ENCODE measurements at places on chromosomes 7 and 10.

- DNase-seq, result no peak
Measured at GRCh38 chr7:4134204-4134603, 547.9 kb upstream of the FOXK1 start.

DNA sequence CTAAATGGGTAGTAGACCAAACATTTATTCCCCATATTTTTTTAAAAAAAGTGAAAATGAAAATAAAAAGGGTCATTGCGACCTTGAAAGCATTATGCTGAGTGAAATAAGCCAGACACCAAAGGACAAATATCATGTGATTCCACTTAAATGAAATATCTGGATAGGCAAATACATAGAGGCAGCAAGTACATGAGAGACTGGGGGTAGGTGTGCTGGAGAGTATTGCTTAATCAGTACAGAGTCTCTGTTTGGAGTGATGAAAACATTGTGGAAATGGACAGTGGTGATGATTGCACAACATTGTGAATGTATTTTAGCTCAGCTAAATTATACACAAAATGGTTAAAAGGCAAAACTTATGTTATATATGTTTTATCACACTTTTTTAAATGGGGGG is 169.4 kb downstream of the AKR1D1 start:
- DNase-seq, result no peak

DNA sequence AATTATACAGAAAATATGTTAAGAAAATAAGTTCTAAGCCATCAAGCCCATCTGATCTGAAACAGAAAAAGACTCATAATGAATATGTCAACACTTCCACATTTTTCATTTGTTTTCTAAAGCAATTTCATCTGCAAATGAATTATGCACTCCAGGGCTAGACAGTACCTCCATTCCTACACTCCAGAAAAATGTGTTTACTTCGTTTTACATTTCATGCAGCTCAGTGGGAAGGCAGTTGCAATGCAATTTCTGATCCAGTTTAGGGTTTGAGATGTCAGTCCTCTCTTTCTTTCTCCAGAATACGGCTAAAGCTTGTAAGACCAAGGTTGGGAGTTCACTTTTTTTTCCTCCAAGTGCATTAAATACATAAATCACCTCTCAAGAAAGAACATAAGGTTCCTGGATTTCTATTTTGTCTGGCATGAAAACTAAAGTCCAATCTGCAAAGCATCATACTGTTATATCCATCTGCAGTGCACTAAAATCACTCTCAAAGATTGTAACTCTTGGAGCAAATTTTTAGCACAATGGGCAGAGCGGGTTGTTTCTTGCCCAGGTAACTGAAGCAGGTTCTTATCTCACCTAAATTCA is 348.8 kb upstream of the C7orf33 start:
- DNase-seq, result no peak

- DNase-seq, result no peak
Measured at GRCh38 chr10:94678475-94678874, 5.1 kb upstream of the CYP2C18 start.

DNA sequence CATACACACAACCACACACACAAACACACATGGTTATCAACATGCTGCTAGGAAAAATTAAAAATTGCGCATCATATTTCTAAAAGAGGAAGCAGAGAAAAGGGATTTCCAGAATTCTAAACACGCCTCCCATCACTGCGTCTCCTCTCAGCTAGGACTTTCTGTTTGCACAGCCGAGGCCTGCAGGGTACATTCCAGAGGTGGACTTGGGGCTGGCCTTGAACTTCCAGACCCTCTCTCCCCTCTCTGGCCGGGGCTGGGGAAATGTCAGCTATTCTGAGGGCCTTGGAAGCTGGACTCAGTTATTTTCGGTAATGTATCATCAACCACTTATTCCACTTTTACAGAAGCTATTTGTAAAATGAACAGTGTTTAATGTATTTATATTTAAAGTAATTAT is 168.7 kb downstream of the GALNT17 start:
- no peak for DNase-seq

- no peak for DNase-seq
Measured at GRCh38 chr7:90688810-90689209, 92.7 kb downstream of the CDK14 start.

- no peak for DNase-seq
Measured at GRCh38 chr10:35626971-35627507, 15.1 kb downstream of the FZD8 start.

GRCh38 chr7:12490107-12490688 is 80.3 kb upstream of the SCIN start:
- peak; percentile 34 for DNase-seq

DNA sequence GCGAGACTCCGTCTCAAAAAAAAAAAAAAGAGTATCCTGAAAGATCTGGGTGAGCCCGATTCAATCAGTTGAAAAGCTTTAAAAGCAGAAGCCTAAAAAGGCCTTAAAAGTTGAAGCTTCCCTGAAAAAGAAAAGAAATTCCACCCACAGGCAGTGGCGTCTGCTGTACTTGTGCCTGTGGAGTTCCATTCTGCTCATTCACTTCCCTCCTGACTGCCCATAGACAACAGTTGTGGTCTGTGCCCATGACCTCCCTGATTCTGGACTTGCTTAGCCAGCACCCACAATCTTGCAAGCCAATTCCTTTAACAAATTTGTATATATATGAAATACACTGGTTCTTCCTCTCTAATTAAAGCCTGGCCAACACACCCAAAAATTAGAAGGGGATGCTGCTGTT is 141.7 kb downstream of the DLG5 start:
- DNase-seq, result no peak

DNA sequence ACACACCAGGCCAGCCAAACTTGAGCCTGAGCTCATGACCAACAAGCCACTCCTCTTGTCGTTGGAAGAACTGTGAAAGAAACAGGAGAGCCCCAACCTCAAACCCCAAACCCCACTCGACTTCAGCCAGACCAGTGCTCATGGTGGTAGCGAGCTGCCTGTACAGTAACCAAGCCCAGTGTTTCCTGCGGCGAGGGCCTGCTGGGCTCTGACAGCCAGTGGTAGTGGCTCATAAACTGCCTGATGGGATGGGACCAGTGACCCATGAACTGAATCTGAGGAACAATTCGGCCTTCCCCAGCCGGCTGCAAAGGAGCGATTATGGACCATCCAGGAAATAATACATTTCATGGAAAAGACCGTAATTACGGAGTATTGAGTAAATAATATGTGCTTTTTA is 191.9 kb downstream of the RPS24 start:
- no peak for DNase-seq

GRCh38 chr10:116201670-116202430 is 71.2 kb downstream of the GFRA1 start:
- DNase-seq, result no peak

GRCh38 chr7:143286522-143286890 is 1.6 kb upstream of the CASP2 start:
- DNase-seq, result no peak

- no peak for DNase-seq
Measured at GRCh38 chr7:80923211-80923612, 4.4 kb upstream of the SEMA3C start.

GRCh38 chr10:113099431-113100183 is 149.6 kb downstream of the TCF7L2 start:
- no peak for DNase-seq

DNA sequence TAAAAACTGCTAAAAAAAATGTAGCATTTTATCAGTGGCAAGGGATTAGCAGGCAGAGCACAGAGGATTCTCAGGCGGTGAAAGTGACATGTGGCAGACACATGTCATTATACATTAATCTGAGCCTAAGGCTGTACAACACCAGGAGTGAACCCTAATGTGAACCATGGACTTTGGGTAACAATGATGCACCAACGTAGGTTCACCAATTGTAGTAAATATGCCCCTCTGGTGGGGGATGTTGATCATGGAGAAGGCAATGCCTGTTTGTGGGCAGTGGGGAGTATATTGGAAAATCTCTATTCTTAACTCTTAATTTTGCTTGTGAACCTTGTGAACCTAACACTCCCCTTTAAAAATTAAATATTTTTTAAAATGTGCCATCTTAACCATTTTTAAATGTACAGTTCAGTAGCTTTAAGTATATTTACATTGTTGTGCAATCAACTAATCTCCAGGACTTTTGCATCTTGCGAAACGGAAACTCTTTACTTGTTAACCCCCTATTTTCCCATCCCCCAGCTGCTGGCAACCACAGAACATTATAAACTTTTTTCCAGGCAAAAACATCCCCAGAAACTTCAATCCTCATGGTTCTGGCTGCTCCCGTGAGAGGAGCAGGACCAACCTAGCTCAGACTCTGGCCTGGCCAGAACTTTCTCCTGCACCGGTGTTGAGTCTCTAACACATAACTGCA is 29.9 kb downstream of the LRRC20 start:
- no peak for DNase-seq

GRCh38 chr7:68963552-68963951 is 634.7 kb upstream of the AUTS2 start:
- DNase-seq, result no peak

DNA sequence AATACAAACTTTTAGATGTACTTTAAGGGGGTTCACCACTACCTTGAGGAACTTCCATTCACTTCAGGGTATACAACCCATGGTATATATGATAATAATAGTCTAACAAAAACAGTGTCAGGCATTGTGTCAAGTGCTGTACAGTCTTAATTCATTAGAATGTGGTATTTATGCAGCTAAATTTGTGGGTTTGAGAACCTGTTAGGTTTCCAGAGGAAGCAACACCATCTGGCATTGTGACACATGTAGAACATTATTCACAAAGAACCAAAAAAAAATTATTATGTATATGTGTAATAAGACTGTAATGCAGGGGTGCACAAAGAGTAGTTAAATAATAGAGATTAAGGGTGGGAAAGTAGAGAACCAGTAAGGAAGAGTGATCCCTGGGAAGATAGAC is 26.3 kb downstream of the TMEM60 start:
- DNase-seq, result no peak

GRCh38 chr10:16752099-16752498 is 65.1 kb downstream of the RSU1 start:
- DNase-seq, result no peak

GRCh38 chr10:99531696-99532593 is 797 bp upstream of the NKX2-3 start:
- DNase-seq, result no peak

- DNase-seq, result no peak
Measured at GRCh38 chr7:158362912-158363905, 224.4 kb downstream of the PTPRN2 start.

- no peak for DNase-seq
Measured at GRCh38 chr7:43753271-43753810, 5.1 kb upstream of the BLVRA start.

DNA sequence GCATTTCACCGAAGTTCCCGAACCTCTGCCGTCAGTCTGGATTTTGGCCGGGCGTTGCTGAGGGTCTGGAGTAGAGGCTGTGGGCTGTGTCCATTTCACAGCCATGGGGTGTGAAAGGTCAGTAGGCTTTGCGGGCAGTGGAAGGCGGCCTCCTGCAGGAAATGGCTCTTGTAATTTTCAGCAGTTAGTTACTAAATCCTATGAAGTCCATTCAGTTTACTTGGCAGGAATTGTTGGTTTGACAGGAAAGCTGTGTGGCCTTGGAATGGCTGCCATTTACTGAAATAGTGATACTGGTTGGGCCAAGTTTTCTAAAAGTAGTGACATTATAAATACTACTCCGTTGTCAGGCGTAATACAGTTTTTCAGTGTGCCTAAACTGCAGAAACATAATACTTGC is 303.7 kb downstream of the CCDC3 start:
- DNase-seq, result no peak

- no peak for DNase-seq
Measured at GRCh38 chr7:106064771-106065574, 47.1 kb downstream of the SYPL1 start.

GRCh38 chr7:132906193-132906835 is 175.6 kb downstream of the CHCHD3 start:
- no peak for DNase-seq

DNA sequence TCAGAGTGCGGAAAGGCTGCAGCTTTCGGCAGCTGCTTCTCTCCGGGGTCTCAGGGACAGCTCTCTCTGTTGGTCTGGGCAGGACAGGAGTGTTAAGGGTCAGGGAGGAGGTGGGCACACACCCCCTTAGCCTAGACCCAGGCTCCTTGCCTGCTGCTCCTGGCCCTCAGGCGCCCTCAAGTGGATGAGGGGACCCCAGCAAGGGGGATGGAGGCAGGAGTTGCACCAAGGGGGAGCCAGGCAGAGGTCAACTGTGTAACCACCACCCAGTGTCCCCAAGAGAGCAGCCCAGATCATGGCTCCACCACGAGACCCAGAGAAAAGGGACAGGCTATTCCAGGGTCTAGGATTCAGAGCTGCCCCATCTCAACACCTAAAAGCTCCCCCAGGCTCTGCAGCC is 26.9 kb downstream of the SPOCK2 start:
- no peak for DNase-seq

DNA sequence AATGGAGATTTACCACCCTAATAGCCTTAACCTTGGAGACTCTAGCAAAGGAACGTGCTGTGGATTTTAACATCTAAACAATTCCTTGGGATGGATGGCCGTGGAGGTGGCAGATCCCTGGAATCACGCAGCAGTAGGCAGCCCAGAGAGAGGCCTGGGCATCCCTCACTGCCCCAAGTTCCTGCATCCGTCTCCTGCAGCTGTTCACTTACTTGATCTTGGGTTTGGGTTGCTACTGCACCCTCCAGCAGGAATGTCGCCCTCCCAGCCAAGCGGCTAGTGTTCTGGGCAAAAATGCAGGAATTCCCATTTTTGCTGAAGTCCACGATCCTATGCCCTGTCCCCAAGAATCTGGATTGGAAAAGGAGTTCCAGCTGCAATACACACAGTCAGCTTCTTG is 166.7 kb upstream of the SH2B2 start:
- DNase-seq, result no peak

DNA sequence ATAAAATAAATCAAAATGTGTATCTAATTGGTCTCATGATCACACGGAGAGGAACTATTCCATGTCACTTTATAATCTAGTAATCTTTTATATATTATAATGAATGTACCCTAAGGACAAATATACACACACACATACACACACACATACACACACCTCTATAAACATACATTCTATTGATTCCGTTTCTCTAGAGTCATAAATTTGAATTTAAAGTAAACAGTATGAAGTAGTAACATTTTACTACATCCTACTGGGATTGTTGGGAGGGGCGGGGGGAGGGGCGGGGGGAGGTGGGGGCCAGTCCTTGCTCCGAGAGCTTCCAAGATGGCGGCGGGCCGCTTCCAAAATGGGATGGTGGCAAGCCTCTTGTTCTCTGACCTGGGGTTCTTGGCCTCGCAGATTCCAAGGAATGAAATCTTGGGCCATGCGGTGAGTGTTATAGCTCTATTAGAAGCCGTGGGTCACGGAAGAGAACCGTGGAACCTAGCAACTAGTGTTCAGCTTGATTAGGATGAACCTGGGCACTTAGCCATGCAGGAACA is 143.2 kb downstream of the REEP3 start:
- DNase-seq, result no peak

All from activated CD4-positive, alpha-beta T cell treated with anti-CD3 and anti-CD28 coated beads, Interleukin-10, Interleukin-2, amounts not matched to agents 100 ng/mL and 50 ng/mL, durations not matched to agents 16 hours and 8 hours (primary cell).